NCI-H1930 (cell line): ENCODE measurements at places on chromosomes 1 and 21.

- DNase-seq: no peak
These were observed 246.5 kb upstream of the C1orf174 start for GRCh38 chr1:4146614-4147013.

GRCh38 chr1:209305221-209305954 lies 278.1 kb upstream of the CAMK1G start:
- no peak for DNase-seq

DNA sequence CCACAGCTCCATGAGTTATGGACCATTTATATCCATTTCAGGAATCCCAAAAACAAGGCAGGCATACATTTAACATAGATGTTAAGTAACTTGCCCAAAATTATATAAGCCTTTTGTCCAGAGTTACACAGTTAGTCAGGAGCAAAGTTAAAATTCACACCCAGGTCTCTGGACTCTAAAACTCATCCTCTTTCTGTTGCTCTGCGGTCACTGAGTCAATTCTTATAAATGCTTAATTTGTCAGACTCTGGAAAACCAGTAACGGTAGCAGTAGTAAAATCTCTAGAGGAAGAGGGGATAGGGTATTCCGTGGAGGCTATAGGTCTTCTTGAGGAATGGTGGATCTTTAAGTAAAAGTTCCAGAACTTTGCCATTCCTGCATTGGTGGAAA lies 223.6 kb upstream of the JUN start:
- no peak for DNase-seq

DNA sequence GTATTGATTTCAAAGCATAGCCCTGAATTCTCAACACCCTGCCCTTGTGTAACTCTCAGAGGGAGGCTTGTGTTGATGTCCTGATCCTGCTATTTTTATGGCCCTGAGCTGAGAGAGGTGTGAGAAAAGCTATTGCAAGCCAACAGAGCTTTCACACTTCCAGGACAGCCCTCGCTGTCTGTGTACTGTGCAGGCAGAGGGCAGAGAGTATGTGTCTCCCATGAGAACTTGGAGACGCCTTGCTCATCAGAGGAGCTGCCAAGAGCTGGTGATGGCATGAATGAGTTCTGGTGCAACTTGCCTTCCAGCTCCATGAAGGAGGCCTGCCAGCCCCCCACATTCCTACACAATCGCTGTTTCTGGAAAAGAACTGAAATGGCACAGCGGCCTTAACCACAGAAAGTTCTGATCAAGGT lies 144.1 kb upstream of the AJAP1 start:
- DNase-seq: no peak

- no peak for DNase-seq
These were observed 347.3 kb downstream of the DPYD start for GRCh38 chr1:97573553-97573952.

GRCh38 chr1:16258591-16259135 lies 21.7 kb upstream of the CPLANE2 start:
- no peak for DNase-seq

GRCh38 chr1:113763661-113764060 lies 4.4 kb upstream of the PHTF1 start:
- DNase-seq: no peak

GRCh38 chr1:240242601-240243144 lies 151.0 kb downstream of the FMN2 start:
- DNase-seq: no peak

DNA sequence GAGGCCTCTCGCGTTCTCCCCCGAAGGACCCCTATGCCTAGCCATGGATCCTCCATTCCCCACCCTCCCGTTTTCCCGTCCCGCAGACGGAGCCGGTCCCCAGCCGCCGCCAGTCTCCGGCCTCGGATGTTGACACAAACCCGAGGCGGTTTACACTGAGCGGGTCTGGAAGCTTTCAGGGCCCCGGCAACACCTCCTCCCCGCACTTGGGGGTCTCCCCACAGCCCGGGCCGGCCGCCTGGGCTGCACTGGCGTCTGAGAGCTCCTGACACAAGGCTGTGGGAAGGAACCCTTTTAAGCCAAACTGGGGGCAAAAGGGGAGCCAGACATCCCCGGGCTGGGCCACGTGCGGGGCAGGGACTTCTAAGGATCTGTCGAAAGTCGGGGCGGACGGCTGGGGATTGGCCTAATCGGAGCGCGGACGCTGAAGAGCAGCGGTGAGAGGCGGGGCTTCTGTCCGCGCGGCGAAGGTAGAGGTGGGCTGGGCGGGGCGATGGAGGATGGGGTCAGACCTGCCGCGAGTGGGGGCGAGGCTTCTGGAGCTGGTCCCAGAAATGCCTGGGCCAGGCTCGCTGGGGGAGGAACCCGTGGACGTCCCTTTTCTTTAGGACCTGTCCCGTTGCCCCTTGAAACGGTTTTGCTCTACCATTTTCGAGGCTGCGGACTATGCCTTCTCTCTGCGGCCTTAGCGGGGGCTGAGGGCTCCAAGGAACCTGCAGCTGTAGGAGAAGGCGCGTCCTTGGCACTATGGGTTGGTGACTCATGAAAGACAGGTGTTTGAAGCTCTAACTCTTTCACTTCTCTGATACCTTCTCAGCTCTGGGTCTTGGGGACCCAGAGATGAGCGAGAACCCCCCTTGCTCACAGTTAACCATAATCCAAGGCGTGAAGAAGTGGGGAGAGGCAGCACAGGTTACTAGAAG lies 1.2 kb upstream of the HPCAL4 start:
- peak; percentile 15 for DNase-seq

DNA sequence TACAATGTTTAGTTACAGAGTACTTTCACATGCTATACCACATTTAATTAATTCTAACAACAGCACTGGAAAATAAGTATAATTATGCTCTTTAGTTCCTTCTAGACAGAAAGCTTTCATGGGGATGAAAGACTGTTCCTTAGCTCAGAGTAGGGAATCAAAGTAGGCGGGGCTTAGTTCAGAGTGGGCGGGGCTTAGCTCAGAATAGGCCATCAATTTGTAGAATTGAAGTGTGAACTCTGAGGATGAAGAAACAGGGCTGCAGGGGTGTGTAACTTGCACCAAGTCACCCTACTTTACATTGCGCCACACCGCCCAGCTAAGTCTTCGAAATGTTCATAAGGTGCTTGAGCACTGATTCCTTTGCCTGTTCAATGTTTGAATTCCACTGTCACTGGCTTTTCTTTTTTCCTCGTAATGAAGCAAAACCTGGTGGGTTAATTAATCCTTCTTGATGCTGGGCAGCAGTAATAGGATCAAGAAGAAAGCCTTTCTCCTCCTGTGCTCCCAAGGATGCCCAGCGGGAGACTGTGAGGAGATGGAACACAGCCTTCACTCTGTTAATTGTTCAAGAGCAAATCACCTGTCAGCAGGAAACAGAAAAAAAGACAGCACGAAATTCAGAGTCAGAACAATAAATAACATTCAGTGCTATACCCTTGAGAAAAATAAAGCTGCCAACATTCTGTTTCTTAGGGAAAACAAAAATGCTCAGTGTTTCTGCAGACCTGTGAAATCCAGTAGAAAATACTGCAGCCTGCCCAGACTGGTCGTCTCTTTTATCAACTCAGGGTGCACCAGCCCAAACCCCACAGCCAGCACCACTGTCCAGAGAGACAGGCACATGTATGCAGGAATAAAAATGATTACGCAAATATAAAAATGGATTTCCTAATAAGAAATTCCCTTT lies 66.5 kb upstream of the CAMK1G start:
- DNase-seq: no peak

DNA sequence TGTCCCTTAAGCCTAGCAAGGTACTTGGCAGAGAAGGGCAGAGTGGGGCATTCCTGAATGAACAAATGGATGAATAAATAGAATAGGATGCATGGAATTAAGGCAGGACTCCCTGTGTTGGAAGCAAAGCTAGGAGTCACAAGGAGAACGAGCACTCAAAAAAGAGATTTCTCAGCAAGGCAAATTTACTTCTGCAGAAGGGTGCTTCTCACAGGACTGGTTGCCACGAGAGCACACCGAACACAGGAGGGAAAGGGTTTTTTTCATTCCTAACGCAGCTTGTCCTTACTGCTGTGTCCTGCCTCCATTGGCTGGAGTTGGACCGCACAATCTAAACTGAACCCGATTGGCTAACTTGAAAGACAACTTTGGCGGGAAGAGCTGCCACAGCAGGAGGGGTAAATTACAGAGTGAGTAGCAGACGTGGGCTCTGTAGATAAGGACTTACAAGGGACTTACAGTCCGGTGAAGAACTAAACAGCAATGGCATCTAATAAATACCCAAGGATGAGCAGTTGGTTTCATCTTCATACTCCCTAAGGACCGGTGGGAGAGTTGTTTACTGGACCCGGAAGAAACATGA lies 52.4 kb downstream of the KIF26B start:
- no peak for DNase-seq

- DNase-seq: no peak
These were observed 2.8 kb downstream of the ANKRD34A start for GRCh38 chr1:145961425-145962156.

DNA sequence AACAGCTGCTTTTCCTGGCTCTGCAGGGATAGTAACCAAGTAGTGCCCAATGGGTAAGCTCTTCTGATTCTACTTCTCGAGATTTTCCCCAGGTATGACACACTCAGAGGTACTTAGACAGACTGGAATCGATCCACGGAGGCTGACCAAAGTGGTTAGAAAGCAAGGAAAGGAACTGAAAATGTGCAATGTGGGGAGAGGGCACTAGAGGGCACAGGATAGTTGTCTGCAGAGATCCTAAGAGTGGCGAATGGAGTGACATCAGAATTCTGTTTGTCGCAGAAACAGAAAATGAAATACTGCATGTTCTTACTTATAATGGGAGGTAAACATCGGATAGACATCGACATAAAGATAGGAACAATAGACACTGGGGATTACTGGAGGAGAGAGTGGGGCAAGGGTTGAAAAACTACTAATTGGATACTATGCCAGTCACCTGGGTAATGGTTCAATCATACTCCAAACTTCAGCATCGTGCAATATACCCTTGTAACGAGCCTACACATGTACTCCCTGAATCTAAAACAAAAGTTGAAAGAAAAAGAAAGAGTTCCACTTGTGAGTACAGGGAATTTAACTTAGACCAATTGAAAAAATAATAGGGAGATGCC lies 23.3 kb downstream of the CYP2J2 start:
- DNase-seq: no peak

DNA sequence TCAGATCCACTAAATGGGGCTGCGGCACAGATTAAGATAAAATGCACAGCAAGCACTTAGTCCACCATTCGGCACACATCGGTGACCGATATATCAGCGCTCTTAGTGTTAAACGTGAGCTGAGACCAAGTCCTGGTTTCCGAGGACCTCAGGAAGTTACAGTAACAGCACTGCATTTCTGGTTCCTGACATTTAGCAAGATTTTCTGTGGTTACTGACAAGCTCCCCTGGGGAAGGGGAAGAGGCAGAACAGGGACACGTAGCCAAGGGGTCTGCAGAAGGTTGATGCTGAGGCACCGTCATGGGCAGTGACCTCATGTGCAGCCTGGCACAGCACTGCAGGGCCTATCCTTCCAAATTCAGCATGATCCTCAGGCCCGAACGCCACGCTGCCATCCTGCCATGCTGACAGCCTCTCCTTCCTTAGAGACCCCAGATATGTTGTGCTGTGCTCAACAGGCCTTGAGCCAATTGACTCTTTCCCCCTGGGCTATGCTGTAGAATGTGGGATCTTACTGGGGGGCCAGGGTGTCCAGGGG lies 13.4 kb upstream of the PEF1 start:
- no peak for DNase-seq

- DNase-seq: no peak
These were observed 610 bp downstream of the RBM8A start for GRCh38 chr1:145926686-145927062.

DNA sequence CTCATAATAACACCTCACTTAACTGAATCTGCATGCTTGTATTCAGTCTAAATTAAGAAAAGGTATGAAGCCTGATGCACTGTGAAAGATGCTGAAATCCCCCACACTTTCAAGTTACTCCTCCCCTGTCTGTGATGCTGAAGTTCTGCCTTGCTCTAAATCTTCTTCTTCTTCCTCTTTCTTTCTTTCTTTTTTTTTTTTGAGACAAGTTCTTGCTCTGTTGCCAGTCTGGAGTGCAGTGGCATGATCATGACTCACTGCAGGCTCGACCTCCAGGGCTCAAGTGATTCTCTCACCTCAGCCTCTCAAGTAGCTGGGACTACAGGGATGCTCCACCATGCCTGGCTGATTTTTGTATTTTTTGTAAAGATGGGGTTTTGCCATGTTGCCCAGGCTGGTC lies 231.0 kb upstream of the B3GALT2 start:
- no peak for DNase-seq

DNA sequence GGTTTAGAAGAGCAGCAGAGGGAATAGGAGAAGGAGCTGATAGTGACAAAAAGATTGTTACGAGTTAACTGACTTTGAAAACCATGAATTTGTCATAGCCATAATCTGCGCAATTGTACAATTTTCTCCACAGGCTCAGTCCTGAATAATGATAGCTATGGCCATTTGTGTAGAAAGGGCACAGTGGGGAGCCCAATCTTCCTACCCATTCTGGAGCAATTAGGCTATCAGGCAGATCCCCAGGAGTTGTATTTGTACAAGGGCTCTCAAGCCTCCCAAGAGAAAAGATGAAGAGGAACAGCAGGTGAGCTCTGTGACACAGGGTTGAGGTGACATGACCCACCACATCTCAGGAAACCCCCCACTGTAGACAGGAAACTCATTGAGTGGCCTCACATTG lies 42.1 kb upstream of the SAMD13 start:
- peak; percentile 22 for DNase-seq

DNA sequence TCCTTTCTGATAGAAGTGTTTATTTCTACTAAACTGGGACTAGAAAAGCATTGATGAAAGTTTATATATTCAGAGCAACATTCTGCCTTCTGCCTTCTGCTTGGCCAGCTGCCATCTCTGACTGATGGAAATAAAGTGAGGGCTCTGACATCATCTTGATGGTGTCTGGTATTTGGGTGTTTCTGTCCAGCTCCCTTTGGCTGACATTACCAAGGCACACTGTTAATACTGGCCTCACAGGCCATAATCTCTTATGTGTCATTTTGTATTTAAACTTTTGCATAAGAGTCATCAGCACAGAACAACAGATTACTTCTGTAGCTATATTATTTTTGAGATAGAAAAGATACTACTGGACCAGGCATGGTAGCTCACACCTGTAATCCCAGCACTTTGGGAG lies 216.9 kb downstream of the RYR2 start:
- DNase-seq: no peak

DNA sequence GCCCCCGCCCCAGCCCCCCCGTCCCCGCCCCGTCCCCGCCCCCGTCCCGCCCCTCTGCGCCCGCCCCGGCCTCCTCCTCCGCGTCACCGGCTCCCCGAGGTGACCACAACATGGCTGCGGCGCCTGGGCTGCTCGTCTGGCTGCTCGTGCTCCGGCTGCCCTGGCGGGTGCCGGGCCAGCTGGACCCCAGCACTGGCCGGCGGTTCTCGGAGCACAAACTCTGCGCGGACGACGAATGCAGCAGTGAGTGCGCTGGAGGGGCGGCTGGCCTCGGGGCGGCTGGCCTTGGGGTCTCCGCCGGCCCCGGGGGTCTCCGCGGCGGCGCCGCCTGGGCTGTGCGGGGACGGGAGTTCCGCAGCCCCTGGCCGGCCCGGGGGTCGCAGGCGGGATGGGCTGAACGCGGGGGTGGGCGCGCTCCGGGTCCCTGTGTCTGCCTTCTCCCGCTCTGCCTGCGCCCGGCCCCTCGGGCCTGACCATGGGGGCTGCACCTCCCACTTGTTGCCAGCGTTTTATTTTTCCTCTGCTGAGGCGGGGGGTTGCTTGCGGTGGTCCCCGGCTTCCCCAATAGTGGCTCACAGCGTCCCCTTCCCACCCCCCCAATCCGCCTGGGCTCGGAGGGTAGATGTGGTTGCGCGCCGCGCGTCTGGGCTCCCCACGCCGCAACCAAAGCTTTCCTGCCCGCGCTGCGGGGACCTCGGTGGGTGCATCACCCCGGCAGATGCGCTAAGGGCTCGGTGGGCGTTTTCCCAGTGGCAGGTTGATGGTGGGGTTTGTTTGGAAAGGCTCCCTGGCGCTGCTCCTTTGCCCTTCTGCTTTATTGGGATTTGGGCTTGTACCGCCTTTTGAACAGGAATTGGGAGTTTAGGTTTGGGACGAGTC lies at the start of gene MIA3:
Gene MIA3, plus strand, starts transcription at position 97 of the 879 bp plus-strand sequence. Its CDS starts 14 bp downstream, at position 111.
- peak; percentile 75 for DNase-seq
